ENCODE measurements at places on chromosomes 2 and 18.
A peak's percentile ranks its signal among the peaks of the same experiment; 100 is the strongest.

DNA sequence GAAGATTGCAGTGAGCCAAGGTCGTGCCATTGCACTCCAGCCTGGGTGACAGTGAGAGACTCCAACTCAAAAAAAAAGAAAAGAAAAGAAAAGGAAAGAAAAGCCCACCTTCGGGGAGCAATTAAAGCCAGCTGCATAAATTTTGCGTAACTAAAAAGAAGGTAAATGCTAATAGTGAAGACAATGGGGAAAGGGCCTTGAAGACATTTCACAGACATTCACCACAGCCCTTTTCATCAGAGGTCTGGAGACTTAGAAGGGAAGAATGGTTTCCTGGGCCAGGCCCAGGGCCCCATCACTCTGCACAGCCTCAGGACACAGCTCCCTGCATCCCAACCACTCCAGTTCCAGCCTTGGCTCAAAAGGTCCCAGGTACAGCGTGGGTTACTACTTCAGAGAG, 35.1 kb upstream of the MSH6 start:
- H3K4me1 ChIP-seq, result peaks cover 11% of the 10 kb centered on the region
- peaks cover 10% of the 10 kb centered on the region for H3K27me3 ChIP-seq

GRCh38 chr2:144357623-144358373, 162.1 kb downstream of the ZEB2 start:
- peak overlapping the region; percentile 100 for H3K27ac ChIP-seq
- no peaks in the 10 kb centered on the region for H3K36me3 ChIP-seq
- peaks cover 27% of the 10 kb centered on the region for H3K4me1 ChIP-seq

DNA sequence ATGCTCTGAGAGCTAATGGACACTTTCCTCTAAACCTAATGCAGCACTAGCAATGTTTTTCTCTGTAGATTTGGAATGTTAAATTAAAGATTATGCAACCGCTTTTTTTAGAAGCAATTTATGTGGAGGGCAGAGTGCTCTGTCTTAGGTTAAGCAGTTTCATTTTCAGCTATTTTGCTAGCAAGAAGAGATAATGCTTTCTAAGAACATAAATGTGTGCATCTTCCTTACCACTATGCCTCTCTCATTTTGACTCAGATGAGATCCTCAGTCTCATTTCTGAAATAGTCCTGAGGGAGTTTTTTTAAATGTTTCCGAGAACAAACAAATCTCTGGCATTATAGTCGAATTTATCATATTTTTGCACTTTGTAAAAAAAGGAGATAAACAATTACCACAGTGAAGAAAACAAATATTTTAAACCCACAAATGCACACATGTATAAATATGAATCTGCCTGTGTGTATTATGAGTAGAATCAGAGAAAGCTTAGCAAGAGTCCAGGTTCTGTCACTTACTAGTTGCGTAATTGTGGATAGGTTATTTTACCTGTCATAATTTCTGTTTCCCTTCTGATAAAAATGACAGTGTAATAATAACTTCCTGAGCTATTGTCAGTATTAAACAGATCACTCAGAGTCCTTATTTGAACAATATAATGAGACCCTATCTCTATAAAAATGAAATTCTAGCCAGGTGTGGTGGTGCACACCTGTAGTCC, 207.7 kb upstream of the CRIM1 start:
- H3K27me3 ChIP-seq, result peaks cover 24% of the 10 kb centered on the region
- DNase-seq, result no peak
- no peaks in the 10 kb centered on the region for H3K36me3 ChIP-seq
- peaks cover 15% of the 10 kb centered on the region for H3K4me1 ChIP-seq

- H3K4me1 ChIP-seq, result no peaks in the 10 kb centered on the region
- no peaks in the 10 kb centered on the region for H3K36me3 ChIP-seq
- H3K4me3 ChIP-seq, result no peak overlapping the region
Measured at GRCh38 chr2:21981127-21981526, 857.4 kb downstream of the TDRD15 start.

GRCh38 chr2:23696752-23697045, 230.2 kb downstream of the ATAD2B start:
- H3K4me3 ChIP-seq, result no peak overlapping the region
- peaks cover 3% of the 10 kb centered on the region for H3K36me3 ChIP-seq
- no peak overlapping the region for H3K27ac ChIP-seq
- H3K4me1 ChIP-seq, result no peaks in the 10 kb centered on the region

DNA sequence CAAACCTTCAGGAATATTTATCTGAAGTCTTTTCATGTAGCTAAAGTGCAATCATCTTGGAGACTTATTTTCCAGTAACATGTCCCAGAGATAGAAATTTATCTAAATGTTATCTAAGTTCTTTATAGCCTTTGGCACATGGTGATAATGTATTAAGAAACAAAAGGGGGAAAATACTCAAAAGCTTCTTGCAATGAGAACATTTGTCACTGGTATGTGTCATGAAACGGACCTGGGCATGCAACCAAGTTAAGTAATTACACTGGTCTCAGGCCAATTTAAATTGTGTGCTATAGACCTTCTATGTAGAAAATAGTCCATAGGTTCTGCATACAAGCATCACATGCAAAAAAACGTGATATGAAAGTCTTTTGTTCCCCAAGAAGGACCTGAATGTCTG, 136.2 kb downstream of the SLC8A1 start:
- DNase-seq, result no peak
- peaks cover 3% of the 10 kb centered on the region for H3K27me3 ChIP-seq
- no peak overlapping the region for H3K4me3 ChIP-seq
- H3K27ac ChIP-seq, result no peak overlapping the region
